AG08395 (cell line): ENCODE measurements at places on chromosomes 4 and X.

DNA sequence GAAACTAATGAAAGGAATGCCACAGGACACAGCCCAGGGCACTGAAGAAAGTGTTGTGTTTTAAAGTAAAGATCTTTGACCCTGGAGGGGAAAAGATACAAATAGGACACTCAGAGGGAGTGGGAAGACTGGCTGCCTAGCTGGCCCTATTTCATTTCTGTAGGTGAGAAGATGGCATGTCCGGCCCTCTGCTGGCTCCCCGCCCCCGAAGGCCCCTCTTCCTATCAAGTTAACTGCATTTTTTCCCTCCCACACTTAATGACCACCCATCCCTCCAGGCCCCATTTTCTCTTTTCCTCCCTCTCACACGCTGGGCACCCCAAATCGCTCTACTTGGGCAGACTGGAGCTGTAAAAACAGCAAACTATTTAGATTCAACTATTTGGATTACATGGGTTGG, 5.5 kb upstream of the TRIM75 start:
- no peak for DNase-seq

GRCh38 chr4:152880263-152880662, 55.9 kb upstream of the FHDC1 start:
- DNase-seq = no peak

DNA sequence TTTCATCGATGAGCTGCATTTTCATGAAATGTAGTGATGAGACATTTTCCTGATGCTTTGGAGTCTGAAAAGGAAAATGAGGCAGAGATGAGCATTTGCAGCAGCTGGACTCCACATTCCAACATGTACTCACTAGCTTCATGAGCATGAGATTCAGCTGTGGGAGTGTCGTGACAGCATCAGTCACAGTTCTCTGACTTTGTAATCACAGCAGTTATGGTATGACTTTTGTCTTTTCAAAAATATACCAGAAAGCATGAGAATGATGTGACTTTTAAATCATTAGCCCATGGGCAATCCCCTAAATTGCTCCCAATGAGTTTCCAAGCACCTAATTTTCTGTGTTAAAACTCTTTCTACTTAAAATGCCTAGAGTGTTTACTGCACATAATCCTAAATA, 18.3 kb upstream of the MSL3 start:
- no peak for DNase-seq

- DNase-seq = peak; percentile 71
These were observed 257.7 kb downstream of the RAPGEF2 start for GRCh38 chr4:159360549-159360948.

DNA sequence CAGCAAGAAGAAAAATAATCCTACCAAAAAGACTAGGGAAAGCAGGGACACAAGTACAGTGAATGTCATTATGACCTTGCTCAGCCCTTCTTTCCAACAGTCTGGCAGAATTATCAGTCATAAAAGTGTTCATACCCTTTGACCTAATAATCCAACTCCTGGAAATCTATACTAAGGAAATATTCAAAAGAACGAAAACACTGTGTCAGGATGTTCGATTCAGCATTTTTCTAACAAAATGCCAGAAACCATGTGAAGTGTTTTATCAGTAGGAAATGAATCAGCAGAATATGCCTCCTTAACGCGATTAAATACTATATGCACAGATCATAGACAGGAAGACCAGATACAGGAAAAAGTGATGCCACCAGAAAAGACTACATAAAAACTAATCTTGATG, 16.2 kb upstream of the S100G start:
- no peak for DNase-seq

- DNase-seq = no peak
These were observed 6.6 kb downstream of the OCIAD2 start for GRCh38 chr4:48899950-48900349.

GRCh38 chrX:71106427-71106826, at the start of gene CXorf65:
Gene CXorf65 (minus strand): TSS chrX:71106740. CDS start chrX:71106556, 184 bp downstream.
- no peak for DNase-seq

DNA sequence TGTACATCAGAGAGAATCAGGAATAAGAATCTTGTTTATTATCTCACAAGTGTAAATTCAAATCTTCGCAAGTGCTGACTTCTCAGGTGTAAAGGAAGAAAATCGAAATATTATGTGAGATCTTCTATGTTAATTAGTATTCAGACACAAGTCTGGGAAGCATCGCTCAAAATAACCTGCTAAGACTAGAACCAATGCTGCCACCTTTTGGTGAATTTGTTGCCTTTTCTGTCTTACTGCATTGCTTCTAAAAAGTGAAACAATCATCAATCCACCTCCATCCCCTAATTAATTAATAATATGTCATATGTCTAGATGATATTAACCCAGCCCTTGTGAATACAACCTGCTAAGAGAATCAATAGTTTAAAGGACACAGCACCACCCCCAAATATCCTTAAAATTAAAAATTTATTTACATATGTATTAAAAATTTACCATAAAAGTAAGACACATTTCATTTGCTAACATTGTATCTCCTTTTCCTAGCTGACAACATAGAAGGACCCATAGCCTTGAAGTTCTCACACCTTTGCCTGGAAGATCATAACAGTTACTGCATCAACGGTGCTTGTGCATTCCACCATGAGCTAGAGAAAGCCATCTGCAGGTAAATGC, 3.5 kb downstream of the EPGN start:
- DNase-seq = peak; percentile 40

DNA sequence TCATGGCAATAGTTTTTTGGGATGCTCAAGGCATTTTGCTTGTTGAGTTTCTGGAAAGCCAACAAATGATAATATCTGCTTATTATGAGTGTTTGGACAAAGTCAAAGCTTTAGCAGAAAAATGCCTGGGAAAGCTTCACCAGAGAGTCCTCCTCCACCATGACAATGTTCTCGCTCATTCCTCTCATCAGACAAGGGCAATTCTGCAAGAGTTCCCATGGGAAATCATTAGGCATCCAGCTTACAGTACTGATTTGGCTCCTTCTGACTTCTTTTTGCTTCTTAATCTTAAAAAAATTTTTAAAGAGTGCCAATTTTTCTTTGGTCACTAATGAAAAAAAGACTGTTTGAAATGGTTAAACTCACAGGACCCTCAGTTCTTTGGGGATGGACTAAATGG, 136.3 kb downstream of the UBE2K start:
- no peak for DNase-seq

- DNase-seq = no peak
These were observed 76.3 kb upstream of the PACRGL start for GRCh38 chr4:20623939-20624338.

DNA sequence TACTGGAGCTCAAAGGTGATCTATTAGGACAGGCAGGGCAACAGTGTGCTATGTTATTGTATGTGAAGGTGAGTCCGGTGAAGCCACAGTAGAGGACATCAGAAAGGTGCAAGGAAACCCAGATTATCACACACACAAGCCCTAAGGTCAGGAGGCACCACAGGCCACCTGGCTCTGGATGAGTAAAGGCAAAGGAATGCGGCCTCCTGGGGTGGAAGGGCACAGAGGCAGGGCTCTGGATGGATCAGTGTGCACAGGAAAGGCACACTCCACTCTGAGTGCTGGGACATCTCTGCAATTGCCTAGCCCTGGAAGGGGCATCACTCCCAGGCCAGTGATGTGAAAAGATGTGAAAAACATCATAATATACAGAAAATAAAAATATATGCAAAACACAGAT, 683.5 kb downstream of the TRIML1 start:
- DNase-seq = no peak

- no peak for DNase-seq
These were observed 246.9 kb upstream of the GIMD1 start for GRCh38 chr4:106615410-106615945.

GRCh38 chrX:68646421-68646820, 1.0 kb upstream of the STARD8 start:
- DNase-seq = no peak

- DNase-seq = no peak
These were observed 480.8 kb upstream of the FAT1 start for GRCh38 chr4:187204389-187204918.

DNA sequence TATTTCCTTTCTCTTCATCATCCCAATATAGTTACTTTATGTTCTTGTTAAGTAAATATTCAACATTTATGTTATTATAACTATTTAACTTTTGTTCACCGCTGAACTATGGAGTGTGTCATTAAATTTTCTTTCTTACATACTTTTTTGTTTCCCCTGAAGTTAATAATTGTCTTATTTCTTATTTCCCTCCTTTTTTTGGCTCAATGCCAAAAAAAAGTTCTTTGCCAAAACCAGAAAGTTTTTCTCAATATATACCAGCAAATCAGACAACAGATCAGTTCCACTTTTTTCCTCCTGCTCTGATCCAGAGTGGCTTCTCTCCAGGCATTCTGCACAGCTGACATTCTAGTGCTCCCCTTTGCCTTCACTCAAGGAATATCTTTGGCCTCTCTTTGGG, 187.0 kb upstream of the PPARGC1A start:
- DNase-seq = no peak

DNA sequence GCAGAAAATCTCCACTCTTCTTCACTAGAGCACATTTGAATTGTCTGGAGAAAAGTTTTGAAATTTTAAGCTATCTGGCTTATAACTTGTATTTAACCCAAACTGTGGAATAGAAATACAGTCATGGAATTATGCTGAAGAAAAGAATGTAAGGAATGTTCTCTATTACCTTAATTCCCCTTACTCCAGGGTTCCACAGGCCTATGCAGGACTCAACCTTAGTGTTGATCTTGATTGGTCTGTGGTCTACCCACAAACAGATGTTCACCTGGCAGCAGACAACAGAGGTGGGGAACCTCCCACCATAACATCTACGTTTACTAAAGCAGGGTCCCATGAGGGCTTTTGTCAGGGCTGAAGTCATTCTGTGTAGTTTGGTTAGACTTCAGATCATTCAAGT, 189.3 kb upstream of the GPRIN3 start:
- peak; percentile 26 for DNase-seq

- no peak for DNase-seq
These were observed 932.3 kb upstream of the EPHA5 start for GRCh38 chr4:66602622-66603021.

- DNase-seq = no peak
These were observed 121.9 kb downstream of the SMIM20 start for GRCh38 chr4:26035921-26036320.
